Hematopoietic multipotent progenitor cell (in vitro differentiated cells): ENCODE measurements at places on chromosomes 5 and 9.

DNA sequence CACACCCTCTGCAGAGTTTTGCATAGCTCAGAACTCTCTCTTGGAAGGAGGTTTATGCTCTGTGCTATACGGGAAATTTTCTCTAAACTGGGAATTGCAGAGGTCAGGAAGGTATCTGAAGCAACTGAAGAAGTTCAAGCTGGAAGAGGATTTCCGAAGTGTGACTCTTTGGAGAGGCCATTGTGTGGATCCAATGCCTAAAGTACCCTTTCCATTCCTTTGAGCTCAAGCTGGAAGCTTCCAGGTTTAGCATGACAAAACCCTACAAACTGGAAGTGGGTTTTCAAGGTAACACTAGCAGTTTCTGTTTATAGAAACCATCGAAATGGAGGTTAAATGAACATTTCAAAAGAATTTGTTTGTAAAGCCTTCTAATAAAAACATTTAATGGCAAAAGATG is 187.1 kb downstream of the CFAP90 start:
- DNase-seq: no peak

GRCh38 chr5:77841616-77842015 is 65.5 kb upstream of the TBCA start:
- DNase-seq: no peak

- DNase-seq: no peak
These were observed 351.0 kb downstream of the ASTN2 start for GRCh38 chr9:117063721-117064471.

GRCh38 chr5:14521748-14522147 is 59.8 kb upstream of the OTULINL start:
- DNase-seq: no peak

GRCh38 chr9:117825609-117826347 is 121.6 kb downstream of the TLR4 start:
- DNase-seq: peak; percentile 87

GRCh38 chr9:14209399-14210345 is 104.3 kb downstream of the NFIB start:
- DNase-seq: no peak

DNA sequence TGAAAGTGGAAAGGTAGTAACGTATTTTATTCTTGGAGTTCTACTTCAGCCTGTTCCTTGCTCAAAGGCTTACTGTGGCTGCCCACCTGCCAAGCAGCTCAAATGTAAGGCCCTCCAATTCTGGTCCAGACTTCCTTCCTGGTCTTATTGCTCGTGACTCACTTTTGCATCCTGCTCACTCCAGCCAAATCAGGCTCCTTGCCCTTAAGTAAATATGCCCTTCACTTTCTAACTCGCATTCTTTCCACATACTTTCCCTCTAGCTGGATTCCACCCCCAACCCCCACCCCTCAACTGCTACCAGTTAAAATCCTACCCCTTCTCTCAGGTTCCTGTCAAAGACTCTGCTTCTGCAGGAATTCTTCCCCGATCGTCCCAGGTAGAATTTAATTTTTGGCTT is 96.6 kb downstream of the GALNT10 start:
- DNase-seq: no peak

DNA sequence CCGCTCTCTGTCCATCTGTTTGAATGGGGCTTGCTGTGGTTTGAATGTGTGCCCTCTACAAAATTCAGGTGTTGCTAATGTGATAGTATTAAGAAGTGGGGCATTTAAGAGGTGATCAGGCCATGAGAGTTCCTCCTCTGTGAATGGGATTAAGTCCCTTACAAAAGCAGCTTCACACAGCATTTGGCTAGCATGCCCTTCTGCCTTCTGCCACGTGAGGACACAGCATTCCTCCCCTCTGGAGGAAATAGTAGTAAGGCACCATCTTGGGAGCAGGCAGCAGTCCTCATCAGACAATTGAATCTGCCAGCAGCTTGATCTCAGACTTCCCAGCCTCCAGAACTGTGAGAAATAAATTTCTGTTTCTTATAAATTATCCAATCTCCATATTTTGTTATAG is 540.2 kb downstream of the CSNK1G3 start:
- DNase-seq: no peak
